Endothelial cell of umbilical vein (primary cell): ENCODE measurements at places on chromosomes 6 and 20. TPM values are rescaled to one million over a fixed set of nuclear protein-coding genes. Genes with fewer than 3 reads are reported as not detected.

GRCh38 chr6:139436200-139436956 is 61.9 kb upstream of the CITED2 start:
- no peaks in the 10 kb centered on the region for H3K4me1 ChIP-seq
- no peak for DNase-seq
- H3K27ac ChIP-seq = no peak overlapping the region
- no peaks in the 10 kb centered on the region for H3K36me3 ChIP-seq
- H3K4me3 ChIP-seq = no peak overlapping the region

Gene RAB32
- total RNA-seq = 65.6 and 78.3 TPM in 2 replicates

Gene TP53TG5
- total RNA-seq = not detected in 2 replicates

GRCh38 chr6:130047088-130047995 is 29.0 kb downstream of the L3MBTL3 start:
- H3K36me3 ChIP-seq = peaks cover 25% of the 10 kb centered on the region
- no peak for DNase-seq
- H3K4me1 ChIP-seq = peaks cover 3% of the 10 kb centered on the region
- no peak overlapping the region for H3K27ac ChIP-seq

- no peaks in the 10 kb centered on the region for H3K27me3 ChIP-seq
- no peak for DNase-seq
- no peak overlapping the region for H3K4me3 ChIP-seq
These were observed 80.4 kb upstream of the RIPOR2 start for GRCh38 chr6:25016014-25016720.

DNA sequence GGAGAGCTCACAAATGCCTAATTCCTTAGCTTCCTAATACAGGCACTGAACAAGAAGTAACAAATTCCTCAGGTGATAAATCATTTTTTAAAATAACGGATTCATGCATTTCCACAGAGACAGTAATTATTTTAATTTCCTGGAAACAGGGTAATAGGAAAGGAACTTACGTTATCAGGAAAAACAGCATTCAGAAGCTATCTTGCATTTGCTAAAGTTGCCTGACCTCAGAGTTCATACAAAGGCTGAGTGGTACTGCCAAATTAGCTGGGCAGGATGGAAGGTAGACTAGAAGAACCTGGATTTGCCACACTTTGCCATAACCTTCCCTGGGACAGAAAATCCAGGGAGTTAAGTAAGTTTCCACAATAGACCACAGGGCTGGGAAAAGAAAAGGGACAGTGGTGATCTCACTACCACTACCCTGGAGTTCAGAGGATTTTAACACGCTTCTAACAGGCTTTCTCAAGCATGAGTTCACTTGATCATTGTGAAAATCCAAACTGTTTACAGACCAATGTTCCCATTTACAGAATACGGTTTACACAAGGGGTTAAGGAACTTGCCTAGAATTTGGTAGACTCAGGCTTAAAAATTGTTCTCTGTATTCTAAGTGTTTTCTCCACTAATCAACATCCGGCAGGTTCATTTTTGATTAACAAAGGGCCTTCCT is 57.0 kb downstream of the KIF13A start:
- H3K36me3 ChIP-seq = no peaks in the 10 kb centered on the region
- no peaks in the 10 kb centered on the region for H3K27me3 ChIP-seq
- peaks cover 50% of the 10 kb centered on the region for H3K4me1 ChIP-seq
- no peak overlapping the region for H3K4me3 ChIP-seq

- no peak overlapping the region for H3K27ac ChIP-seq
- DNase-seq = no peak
- peaks cover 1% of the 10 kb centered on the region for H3K4me1 ChIP-seq
- no peak overlapping the region for H3K4me3 ChIP-seq
- H3K27me3 ChIP-seq = peaks cover 30% of the 10 kb centered on the region
These were observed 5.3 kb upstream of the FUCA2 start for GRCh38 chr6:143516690-143517446.

Gene GLP1R
- not detected in 2 replicates for total RNA-seq

DNA sequence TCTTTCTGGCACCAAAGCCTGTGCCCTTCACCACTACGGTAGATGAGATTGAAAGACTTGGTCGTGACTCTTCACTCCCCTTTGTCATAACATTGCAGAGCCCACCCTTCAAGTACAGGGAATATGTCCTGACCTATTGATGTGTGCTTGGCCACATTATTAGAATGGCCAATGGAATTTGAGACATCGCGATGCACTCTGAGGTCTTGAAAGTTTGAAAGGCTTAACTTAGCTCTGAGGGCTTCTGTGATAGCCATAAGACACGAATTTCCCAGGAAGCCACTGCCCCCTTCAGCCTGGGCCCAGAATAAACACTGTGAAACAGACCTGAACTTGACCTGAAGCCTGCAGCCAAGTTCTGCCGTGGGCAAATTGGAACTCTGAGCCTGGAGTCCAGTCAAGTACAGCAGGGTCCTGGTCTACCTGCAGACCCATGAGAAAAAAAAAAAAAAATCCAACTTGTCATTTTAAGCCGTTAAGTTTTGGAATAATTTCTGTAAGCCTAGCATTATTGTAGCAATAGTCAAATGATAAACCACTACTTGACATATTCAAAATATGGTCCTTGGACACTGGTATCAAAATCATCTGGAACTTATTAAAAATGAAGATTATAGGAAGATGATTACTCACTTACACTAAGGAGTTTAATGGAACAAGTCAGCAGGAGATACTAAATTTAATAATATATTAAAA is 36.9 kb upstream of the TRAF3IP2 start:
- H3K36me3 ChIP-seq = no peaks in the 10 kb centered on the region
- no peaks in the 10 kb centered on the region for H3K27me3 ChIP-seq
- H3K27ac ChIP-seq = no peak overlapping the region
- no peaks in the 10 kb centered on the region for H3K4me1 ChIP-seq

GRCh38 chr6:80457439-80457933 is 351.0 kb downstream of the BCKDHB start:
- peak; percentile 94 for DNase-seq
- H3K4me3 ChIP-seq = no peak overlapping the region
- H3K27me3 ChIP-seq = no peaks in the 10 kb centered on the region
- H3K36me3 ChIP-seq = no peaks in the 10 kb centered on the region
- H3K4me1 ChIP-seq = peaks cover 58% of the 10 kb centered on the region
- no peak overlapping the region for H3K27ac ChIP-seq

Gene WFDC12
- total RNA-seq = not detected in 2 replicates

GRCh38 chr6:108764580-108764950 is 83.7 kb upstream of the ARMC2 start:
- H3K4me3 ChIP-seq = no peak overlapping the region
- H3K36me3 ChIP-seq = no peaks in the 10 kb centered on the region
